ENCODE measurements at places on chromosomes 2 and 18.

DNA sequence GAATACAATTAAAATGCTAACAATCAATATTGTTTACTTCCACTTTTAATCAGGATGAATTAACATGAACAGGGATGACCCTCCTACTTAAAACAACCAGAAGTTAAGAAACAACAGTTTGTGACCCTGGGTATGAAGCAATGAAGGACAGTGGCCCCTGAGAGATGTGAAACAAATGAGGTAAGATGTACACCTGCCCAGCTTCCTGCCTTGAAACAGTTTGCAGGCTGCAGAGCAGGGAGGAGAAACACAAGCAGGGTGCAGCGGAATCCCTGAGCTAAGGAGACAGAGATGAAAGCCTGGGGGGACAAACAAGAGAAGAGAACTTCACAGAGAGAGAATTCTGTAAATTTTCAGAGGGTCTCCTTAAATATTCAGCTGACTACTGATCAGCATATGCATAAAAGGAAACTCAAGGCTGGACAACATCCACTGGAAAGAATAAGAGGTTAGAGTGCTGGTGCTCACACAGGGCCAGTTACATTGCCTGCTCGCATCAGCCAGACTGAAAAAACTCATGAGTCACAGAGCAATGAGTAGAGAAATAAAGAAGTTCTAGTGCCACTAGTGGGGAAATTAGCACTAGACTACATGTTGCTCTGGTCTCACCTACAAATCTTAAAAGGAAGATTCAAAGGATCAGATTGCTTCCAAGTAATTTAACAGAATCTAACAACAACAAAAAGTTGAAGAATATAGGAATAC is 106.4 kb downstream of the PID1 start:
- no peak for DNase-seq

- no peak for DNase-seq
These were observed 79.7 kb upstream of the TRIB2 start for GRCh38 chr2:12636837-12637581.

GRCh38 chr2:12579018-12579417 is 137.7 kb upstream of the TRIB2 start:
- DNase-seq, result no peak

- no peak for DNase-seq
These were observed 65.3 kb downstream of the KCTD18 start for GRCh38 chr2:200444530-200444929.

DNA sequence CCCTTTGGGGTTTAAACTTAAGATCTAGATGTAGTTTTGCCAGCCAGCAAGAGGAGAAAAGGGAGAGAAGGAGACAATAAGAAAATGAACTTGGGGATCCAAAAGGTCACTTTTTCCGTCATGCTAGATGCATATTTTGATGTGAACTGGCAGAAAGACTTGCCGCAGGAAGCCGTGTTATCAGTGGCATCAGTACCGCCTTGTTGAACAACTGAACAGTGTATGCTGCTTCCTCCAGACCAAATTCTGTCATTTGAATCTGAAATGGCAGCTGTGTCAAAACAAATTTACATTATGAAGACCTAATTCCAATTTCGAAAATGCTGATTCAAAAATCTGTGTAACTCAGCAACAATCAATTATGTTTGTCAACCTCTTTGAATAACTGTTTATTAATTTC is 42.1 kb downstream of the TMEM200C start:
- DNase-seq, result no peak

DNA sequence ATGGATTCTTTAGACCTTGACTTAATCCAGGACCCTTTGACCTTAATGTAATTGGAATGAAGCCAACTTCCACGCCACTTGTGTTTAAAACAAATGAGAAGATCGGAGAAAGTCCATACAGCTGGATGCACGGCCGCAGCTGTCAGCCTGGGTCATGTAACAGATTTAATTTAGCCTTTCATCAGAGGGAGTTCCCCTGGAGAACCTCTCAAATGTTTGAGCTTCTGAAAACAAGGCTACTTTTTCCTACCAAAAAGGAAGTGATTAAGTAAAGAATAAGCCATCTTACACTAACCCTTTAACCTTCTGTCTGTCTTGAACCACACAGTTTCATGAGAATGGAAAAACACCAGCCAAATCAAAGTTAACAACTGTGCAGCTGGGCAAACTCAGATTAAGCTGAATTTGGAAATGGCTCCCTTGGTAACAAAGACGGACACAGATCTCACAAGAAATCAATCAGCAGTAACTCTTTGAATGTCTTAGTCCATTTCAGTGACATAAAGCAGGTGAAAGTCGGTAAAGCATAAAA is 103.6 kb downstream of the DOCK10 start:
- peak; percentile 27 for DNase-seq

DNA sequence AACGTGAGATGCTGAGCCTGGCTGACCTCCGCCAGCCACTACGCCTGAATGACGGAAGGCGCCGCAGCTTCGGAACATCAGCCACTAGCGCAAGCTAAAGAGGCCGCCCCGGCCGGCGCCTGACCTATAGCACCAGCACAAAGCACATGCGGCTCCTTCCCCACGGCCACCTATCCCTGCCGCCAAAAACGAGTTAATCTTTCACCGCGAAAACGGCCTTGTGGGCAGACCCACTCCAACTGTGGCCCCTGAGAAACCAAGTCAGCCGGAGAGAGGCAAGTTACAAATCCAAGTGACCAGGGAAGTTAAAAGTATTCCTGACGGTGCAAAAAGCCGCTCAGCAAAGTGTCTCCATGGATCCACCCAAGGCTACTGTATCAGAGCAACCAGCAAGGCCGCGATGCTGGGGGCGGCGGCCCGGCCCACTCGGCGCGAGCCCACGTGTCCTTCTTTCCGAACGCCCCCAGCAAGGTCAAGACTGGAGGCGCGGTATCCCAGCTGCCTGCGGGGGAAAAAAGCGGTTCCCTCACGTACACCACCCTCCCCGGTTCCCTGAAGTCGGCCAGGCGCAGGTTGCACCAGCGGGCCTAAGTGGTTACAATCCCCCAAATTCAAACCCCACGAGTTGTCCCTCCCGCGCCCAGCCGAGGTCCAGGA is 575 bp downstream of the HSPD1 start:
- peak; percentile 74 for DNase-seq

GRCh38 chr2:98650998-98651397 is 42.6 kb downstream of the UNC50 start:
- no peak for DNase-seq

DNA sequence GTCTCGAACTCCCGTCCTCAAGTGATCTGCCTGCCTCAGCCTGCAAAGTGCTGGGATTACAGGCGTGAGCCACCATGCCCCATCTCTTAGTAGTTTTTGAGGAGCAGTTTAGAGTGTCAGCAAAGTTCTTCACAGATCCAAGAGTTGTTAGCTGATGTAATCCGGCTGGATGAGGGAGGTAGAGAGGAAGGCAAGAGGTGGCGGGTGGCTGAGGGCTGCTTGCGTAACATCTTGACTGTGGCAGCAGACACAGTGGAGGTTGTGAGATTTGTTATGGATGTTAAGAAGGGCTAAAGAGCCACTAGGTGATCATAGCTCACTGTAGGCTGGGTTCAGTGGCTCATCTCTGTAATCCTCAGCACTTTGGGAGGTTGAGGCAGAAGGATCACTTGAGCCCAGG is 19.5 kb upstream of the FAM136A start:
- DNase-seq, result no peak

GRCh38 chr2:20027260-20027677 is 14.8 kb upstream of the MATN3 start:
- no peak for DNase-seq

GRCh38 chr2:42098571-42099437 is 51.0 kb downstream of the PKDCC start:
- no peak for DNase-seq

DNA sequence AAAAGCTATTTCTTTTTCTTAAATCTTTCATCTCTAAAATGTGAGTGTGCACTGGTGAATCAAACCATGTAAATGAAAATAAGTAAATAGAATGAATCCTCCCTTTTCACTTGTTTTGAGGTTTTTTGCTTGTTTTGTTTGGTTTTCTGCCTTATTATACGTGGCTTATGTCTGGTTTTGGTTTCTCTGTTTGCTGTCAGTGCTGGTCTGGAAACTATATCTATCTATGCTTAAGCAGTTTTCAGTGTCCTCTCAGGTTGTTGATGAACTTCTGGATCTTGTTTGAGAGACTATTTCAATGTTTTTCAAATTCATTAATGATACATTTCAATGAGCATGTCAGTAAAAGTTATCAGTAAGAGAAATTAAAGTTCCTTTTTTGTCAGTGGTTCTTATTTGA is 48.1 kb upstream of the TNFRSF11A start:
- DNase-seq, result no peak

GRCh38 chr2:20429528-20429927 is 17.3 kb upstream of the RHOB start:
- DNase-seq, result no peak

DNA sequence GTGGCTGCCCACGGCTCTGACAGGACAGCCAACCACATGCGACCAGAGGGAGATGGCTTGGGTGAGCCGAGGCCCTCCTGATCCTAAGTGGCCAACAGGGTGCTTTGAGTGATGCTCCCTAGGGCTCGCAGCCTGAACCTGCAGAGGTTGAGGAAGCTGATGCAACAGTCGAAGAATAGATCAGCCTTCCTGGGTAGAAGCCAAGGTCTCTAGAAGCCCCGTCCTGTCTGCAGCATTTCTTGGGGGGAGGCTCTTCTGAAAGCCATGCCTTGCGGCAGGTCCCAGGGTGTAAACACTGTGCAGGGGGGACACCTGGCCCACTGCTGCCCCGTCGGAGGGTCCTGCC is 136.4 kb downstream of the HDAC4 start:
- peak; percentile 16 for DNase-seq

DNA sequence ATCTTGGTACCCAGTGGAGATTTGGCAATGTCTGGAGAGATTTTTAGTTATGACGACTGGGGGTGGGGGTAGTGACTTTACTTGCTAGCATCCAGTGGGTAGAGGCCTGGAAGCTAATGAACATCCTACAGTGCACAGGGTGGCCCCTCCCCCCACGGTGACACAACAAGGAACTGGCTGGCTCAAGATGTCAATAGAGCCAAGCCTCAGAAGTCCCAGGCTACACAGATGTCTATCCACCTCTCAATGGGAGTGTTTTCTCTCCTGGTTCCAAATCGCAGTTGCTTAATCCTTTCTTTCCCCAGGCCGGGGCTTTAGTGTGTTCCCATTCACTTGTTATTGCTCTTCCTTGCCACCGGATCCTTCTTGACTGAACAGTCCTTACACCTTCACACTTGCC is 9.3 kb upstream of the CCBE1 start:
- DNase-seq, result no peak

DNA sequence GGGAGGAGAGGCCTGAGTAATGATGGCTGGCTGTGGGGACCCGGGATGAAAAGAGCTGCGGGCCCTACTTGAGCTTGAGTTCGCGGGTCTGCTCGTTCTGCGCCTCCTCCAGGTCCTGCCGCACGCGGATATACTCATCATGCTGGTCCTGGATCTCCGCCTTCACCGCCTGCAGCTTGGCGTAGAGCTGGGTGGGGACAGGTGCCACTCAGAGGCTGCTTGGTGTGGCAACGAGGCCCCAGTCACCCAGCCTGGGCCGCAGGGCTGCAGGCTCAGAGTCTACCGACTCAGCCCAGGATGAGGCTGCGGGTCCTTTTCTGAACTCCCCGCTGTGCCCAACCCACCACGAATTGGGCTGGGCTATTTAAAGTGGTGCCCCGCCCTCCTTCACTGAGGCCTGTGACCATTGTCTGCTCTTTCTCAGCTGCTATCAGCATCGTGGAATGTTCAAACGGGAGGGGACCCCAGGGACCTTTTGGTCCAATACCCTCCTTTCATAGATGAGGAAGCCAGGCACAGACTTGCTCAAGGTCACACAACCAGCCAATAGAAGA is 28.0 kb downstream of the KIF3C start:
- DNase-seq, result no peak

DNA sequence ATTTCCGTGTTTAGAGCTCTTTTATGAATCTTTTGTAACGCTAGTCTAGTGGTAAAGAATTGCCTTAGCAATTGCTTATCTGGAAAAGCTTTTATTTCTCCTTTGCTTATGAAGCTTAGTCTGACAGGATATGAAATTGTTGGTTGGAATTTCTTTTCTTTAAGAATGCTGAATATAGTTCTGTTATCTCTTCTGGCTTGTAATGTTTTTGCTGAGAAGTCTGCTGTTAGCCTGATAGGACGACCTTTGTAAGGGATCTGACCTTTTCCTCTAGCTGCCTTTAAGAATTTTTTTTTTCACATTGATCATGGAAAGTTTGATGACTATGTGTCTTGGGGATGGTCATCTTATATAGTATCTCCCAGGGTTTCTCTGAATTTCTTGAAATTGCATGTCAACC is 101.1 kb downstream of the TRABD2A start:
- DNase-seq, result no peak

DNA sequence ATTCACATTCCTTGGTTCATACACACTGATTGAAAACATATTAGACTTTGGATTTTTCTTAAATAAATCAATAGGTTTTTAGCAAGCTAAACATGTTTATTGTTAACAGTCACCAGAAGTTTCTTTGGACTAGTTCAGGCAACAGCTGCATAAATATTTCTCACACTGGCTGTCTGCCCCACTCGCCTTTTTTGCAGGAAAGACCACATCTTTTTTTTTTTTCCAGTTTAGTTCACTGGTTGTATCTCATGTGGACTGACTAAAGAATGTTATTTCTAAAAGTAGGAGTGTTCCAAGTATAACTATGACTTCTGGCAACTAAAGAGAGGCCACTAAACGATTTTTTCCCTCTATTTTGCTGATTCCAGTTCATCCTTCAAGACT is 31.1 kb downstream of the SLC40A1 start:
- no peak for DNase-seq

GRCh38 chr18:72542342-72542741 is 1.8 kb downstream of the CBLN2 start:
- DNase-seq, result peak; percentile 43

DNA sequence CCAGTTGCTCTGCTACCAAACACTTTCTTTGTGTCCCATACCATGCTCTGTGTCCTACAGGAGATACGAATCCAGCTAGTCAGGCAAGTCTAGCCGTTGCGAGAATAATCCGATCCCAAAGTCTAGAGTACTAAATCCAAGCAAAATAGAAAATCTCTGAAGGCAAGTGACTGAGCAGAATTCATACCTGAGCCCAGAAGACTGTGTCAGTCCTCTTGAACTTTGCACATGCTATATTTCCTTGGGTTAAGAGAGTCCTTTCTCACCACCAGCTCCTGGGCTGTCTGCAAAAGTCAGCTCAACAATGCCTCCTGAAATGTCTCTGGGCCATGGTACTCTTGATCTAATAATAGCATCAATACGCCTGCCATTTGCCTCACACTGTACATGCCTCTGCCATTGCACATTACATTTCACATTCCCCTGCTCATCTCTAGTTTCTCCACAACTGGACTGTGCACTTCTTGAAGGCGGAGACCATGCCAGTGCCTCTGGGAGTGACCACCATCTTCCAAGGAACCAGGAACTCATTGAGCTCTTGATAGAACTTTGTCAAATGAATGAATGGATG is 265.8 kb upstream of the ID2 start:
- DNase-seq, result no peak

Data from glutamatergic neuron (in vitro differentiated cells).